Esophagus squamous epithelium (tissue), 5 donors: ENCODE measurements at places on chromosomes 7 and 10. TPM values are rescaled to one million over a fixed set of nuclear protein-coding genes. Genes with fewer than 3 reads are reported as not detected.

The CALY gene
- total RNA-seq, result not detected

The ZSWIM8 gene
- total RNA-seq, result 88.4 TPM

The PHYHIPL gene
- 0.19 TPM for total RNA-seq

The MSMB gene
- not detected for total RNA-seq

The DLD gene
- 74.2 TPM for total RNA-seq

The PCDH15 gene
- total RNA-seq, result not detected

The FANK1 gene
- total RNA-seq, result 3.2 TPM

GRCh38 chr10:91838199-91838598 lies 40.0 kb downstream of the TNKS2 start:
- no peak overlapping the region for H3K27ac ChIP-seq
- no peak for DNase-seq
- H3K36me3 ChIP-seq, result peaks cover 46% of the 10 kb centered on the region
- no peaks in the 10 kb centered on the region for H3K27me3 ChIP-seq
- H3K4me1 ChIP-seq, result no peaks in the 10 kb centered on the region

GRCh38 chr7:134926396-134926795 lies 59.9 kb upstream of the AGBL3 start:
- no peaks in the 10 kb centered on the region for H3K36me3 ChIP-seq
- no peaks in the 10 kb centered on the region for H3K27me3 ChIP-seq
- no peak for DNase-seq
- no peaks in the 10 kb centered on the region for H3K4me1 ChIP-seq
- H3K4me3 ChIP-seq, result no peak overlapping the region
- H3K27ac ChIP-seq, result no peak overlapping the region

DNA sequence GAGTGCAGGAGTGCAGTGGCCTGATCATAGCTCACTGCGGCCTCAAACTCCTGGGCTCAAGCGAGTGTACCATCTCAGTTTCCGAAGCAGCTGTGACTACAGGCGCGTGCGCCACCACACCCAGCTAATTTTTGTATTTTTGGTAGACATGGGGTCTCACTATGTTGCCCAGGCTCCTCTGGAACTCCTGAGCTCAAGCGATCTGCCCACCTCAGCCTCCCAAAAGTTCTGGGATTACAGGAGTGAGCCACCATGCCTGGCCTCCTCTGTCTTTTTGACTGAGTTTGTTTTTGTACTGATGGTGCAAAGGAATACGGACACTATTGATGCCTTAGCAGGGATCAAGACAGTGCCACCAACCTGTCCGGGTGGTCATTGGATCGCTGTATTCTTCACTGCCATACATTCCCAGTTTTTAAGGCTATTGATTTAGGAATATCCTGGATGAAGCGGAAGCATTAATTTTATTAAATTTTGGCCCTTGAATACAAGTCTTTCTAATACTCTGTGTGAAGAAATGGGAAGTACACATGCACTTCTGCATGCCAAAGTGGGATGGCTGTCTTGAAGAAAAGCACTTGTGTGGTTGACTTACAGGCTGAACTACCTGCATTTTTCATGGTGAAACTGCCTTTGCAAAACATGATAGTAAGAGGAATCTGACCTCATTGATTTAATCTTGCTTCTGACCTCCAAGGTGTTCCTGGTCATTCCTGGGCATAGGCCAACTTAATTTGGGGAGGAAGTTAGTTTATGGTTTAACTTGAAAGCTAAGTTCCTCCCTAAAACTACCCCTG lies 2.1 kb upstream of the CUL2 start:
- H3K4me3 ChIP-seq, result no peak overlapping the region
- H3K36me3 ChIP-seq, result no peaks in the 10 kb centered on the region
- no peak for DNase-seq

DNA sequence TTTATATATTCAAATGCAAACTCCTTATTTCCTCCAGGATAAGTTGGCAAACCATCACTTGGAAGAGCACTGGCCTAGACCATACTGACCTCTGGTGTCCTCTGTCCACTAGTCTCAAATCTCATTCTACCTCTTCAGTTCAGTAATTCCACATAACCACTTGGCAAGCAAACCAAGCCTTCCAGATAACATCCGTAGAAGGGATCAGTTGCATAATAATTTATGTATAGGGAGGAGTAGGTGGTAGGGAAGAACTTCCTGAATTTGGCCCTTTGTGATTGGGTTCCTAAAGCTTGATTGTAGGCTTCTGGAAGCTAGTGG lies 55.0 kb downstream of the WAC start:
- no peak for DNase-seq
- no peaks in the 10 kb centered on the region for H3K36me3 ChIP-seq
- H3K4me1 ChIP-seq, result no peaks in the 10 kb centered on the region
- H3K27ac ChIP-seq, result no peak overlapping the region

- no peak overlapping the region for H3K27ac ChIP-seq
- no peaks in the 10 kb centered on the region for H3K27me3 ChIP-seq
- DNase-seq, result no peak
- H3K4me1 ChIP-seq, result no peaks in the 10 kb centered on the region
- H3K36me3 ChIP-seq, result peaks cover 93% of the 10 kb centered on the region
- H3K4me3 ChIP-seq, result no peak overlapping the region
Measured at GRCh38 chr10:102484021-102484420, 18.5 kb downstream of the ACTR1A start.

DNA sequence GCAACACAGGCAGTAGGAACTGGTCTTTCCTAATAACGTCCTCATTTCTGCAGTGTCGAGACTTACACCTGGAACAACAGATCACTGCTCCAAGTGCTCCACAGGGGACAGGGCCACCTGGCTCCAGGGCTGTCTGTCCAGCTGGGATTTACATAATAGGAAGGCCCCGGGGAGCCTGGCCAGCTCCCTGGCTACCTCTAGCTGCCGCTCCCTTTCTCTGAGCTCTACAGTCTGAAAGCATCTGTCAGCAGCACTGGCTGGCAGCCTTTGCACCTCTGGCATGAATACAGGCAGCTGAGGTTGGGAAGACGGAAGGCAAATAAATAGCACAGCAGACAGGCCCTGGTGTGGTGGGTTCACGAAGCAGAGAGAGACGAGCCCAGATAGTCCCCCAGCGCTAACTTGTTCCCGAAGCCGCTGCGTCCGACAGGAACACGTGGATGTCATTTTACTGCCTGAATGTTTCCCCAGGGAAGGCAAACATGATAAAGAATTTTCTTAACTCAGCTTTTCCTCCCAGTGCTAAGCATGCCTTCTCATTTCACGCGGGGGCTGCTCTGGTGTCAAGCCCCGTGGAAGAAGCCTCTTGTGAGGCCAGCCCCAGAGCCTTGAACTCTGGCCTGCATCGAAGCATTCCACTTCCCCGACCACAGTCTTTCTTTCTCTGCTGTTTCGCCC lies 105.4 kb downstream of the ITIH5 start:
- H3K36me3 ChIP-seq, result no peaks in the 10 kb centered on the region
- no peak overlapping the region for H3K4me3 ChIP-seq
- H3K27me3 ChIP-seq, result peaks cover 4% of the 10 kb centered on the region
- H3K4me1 ChIP-seq, result peaks cover 21% of the 10 kb centered on the region

- H3K27me3 ChIP-seq, result no peaks in the 10 kb centered on the region
- no peaks in the 10 kb centered on the region for H3K36me3 ChIP-seq
- no peak overlapping the region for H3K4me3 ChIP-seq
- H3K4me1 ChIP-seq, result no peaks in the 10 kb centered on the region
- no peak overlapping the region for H3K27ac ChIP-seq
Measured at GRCh38 chr10:96768136-96768535, 47.8 kb upstream of the PIK3AP1 start.

DNA sequence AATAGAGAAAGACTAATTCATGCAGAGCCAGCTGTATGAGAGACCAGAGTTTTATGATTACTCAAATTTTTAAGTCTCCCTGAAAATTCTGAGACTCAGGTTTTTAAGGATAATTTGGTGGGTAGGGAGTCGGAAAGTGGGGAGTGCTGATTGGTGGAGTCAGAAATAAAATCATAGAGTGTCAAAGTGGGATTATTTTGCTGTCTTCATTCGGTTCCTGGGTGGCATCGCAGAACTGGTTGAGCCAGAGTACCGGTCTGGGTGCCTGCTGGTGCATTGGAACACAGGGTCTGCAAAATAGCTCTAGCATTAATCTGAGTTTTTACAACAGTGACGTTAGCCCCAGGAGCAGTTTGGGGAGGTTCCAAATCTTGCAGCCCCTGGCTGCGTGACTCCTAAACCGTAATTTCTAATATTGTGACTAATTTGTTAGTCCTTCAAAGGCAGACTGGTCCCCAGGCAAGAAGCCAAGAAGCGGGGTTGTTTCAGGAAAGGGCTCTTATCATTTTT lies 32.4 kb downstream of the GPRIN2 start:
- H3K27ac ChIP-seq, result peak overlapping the region; percentile 46
- H3K4me3 ChIP-seq, result no peak overlapping the region
- H3K36me3 ChIP-seq, result no peaks in the 10 kb centered on the region
- DNase-seq, result no peak

GRCh38 chr7:142668495-142668894 lies 80.8 kb upstream of the PRSS1 start:
- no peaks in the 10 kb centered on the region for H3K36me3 ChIP-seq
- DNase-seq, result no peak
- no peaks in the 10 kb centered on the region for H3K4me1 ChIP-seq
- H3K27me3 ChIP-seq, result no peaks in the 10 kb centered on the region
- H3K27ac ChIP-seq, result no peak overlapping the region

- peak overlapping the region; percentile 88 for H3K27ac ChIP-seq
- no peak for DNase-seq
Measured at GRCh38 chr7:77416621-77417371, 647 bp upstream of the GSAP start.

DNA sequence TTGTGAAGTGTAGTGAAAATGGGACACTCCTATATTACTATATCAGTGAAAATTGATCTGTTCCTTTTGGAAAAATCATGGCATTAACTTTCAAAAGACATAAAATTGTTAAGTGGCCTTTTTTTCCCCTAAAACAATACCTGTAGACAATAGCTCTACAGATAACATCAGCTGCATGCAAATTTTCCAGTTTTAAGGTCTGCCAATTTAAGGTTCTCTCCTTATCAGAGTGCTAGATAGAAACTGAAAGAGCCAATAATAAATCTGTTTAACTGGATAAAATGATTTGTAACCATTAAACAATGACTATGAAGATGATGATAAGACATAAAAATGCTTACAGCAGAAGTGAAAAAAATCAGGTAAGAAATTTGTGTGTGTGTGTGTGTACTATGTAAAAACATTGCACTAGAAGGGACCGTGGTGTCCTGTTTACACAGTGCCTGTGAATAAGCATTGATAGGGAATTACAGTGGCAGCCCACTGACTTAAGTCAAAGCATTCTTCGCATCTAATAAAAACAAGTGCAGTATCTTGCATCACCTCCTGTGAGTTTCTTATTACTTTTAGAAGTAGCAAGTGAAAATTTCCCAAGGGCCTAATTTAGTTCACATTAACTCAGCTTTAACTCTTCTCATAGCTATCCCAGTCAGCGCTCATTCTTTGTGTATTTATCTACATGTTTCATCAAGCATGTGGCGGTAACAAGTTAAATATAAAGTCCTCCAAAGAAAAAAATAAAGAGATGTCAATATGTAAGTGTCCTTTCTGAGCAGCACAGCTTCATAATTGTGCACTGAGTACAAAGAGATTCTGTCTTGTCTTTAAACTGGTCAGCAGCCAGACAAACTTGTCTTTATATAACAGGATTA lies 261.9 kb downstream of the ARL4A start:
- no peaks in the 10 kb centered on the region for H3K27me3 ChIP-seq
- no peaks in the 10 kb centered on the region for H3K36me3 ChIP-seq
- no peak overlapping the region for H3K27ac ChIP-seq
- DNase-seq, result no peak
- peaks cover 43% of the 10 kb centered on the region for H3K4me1 ChIP-seq
- no peak overlapping the region for H3K4me3 ChIP-seq

DNA sequence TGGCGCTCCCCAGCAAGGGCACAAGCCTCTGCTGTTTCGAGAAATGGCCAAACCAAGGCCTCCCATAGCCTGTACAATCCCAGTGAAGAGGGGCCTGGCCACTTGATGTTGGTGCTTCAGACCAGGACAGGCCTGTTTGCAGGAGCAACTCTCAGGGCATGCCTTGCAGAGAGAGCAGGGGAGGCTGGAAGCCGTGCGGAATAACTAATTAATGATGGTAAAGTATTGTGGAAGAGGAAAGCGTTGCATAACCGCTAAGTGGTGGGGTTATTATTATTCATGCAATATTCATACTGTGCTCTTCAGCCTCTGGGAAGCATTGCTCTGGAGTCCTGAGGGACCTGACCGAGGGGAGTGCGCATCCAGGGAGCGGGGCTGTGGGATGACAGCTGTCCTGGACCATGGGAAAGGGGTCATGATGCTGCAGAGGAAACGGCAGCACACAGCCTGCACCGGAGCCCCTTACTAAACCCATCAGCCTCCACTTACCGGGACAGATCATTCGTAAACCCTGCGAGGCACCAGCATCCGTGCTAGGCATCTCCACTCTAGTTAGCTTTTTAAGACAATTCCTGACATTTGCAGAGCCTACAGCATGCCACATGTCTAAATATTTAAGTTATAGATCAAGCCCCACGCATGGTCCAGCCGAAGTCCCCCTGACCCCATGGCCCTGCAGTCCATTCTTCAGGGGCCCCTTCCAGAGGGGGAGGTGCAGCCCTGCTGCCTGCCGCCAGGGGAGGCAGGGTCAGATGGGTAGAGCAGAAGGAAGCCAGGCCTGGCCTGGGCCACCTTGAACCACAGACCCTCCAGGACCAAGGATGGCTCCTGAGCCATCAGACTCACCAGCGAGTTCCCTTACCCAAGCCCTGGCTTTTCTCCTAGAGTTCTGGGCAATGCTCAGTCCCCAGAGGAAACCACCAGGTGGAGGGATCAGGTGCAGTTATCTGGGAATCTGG lies 11.6 kb downstream of the TMEM273 start:
- H3K4me1 ChIP-seq, result no peaks in the 10 kb centered on the region
- no peaks in the 10 kb centered on the region for H3K27me3 ChIP-seq
- no peaks in the 10 kb centered on the region for H3K36me3 ChIP-seq
- H3K27ac ChIP-seq, result peak overlapping the region; percentile 60
- no peak overlapping the region for H3K4me3 ChIP-seq

GRCh38 chr7:130650611-130651120 lies 17.9 kb downstream of the COPG2 start:
- H3K27me3 ChIP-seq, result no peaks in the 10 kb centered on the region
- H3K4me1 ChIP-seq, result no peaks in the 10 kb centered on the region
- DNase-seq, result no peak
- no peak overlapping the region for H3K27ac ChIP-seq

DNA sequence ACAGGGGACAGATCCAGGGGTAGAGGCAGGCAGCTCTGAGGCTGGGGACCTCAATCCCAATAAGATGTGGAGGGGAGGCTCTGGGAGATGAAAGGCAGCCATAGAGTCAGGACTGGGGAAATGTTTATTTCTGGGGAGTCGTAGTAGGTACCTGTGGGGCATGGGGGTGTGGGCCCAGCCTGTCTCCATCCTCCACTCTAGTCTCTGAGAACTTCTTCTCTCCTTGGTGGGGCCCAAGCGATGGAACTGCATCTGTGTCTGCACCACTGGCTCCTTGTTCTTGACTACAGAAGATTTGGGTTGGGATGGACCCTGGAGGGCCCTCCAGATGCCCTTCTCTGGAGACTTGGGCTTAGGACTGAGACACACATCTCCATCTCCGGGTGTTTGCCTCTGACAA lies 953.9 kb upstream of the ZNF722 start:
- no peak overlapping the region for H3K4me3 ChIP-seq
- H3K4me1 ChIP-seq, result no peaks in the 10 kb centered on the region
- no peaks in the 10 kb centered on the region for H3K36me3 ChIP-seq
- no peak overlapping the region for H3K27ac ChIP-seq
